LoVo (cell line): ENCODE measurements at places on chromosomes 2 and 18.

GRCh38 chr2:7929281-7929680 lies 752.6 kb upstream of the ID2 start:
- DNase-seq, result no peak

GRCh38 chr2:203682688-203683130 lies 23.7 kb upstream of the CD28 start:
- no peak for DNase-seq

GRCh38 chr2:30349691-30350090 lies 97.4 kb upstream of the LCLAT1 start:
- no peak for DNase-seq

DNA sequence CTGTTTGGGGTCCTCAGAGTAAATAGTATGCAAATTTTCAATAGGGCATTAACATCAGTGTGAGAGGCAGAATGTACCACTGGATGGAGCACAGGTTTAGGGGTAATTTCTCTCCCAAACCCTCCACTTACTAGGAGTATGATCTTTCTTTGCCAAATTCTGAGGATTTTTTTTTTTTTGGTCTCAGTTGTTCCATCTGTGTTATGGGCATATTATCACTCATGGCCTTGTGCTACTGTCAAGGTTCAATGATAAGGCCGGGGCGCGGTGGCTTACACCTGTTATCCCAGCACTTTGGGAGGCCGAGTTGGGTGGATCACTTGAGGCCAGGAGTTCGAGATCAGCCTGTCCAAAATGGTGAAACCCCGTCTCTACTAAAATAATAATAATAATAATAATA lies 30.2 kb upstream of the ZEB2 start:
- no peak for DNase-seq

GRCh38 chr2:20350041-20350712 lies 467 bp downstream of the PUM2 start:
- peak; percentile 20 for DNase-seq

- no peak for DNase-seq
Observed at GRCh38 chr18:56990678-56991077, 156.2 kb upstream of the BOD1L2 start.

DNA sequence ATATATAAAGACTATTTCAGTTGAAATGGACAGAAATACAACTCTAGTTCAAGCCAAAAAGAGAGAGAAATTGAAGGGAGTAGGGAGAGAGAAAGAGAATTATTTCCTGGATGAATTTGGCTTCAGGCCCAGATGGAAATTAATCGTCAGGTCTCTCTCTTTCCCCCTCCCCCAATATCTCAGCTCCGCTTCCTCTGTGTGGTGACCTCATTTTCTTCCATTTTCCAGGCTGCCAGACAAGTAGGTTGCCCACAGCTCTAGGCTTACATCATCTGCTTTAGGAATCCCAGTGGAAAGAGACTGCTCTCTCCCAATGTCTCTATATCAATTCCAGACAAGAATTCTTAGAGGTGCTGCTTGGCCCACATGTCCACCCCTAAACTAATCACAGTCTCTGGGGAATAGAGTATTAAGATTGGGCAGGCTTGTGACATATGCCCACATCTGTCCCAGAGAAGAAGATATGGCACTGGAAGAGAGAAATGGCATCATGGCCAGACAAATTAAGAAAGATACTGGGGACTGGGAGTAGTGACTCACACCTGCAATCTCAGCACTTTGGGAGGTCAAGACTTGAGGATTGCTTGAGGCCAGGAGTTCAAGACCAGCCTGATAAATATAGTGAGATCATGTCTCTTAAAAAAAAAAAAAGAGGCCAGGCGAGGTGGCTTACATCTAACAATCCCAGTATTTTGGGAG lies 37.2 kb upstream of the CFAP36 start:
- DNase-seq, result no peak

DNA sequence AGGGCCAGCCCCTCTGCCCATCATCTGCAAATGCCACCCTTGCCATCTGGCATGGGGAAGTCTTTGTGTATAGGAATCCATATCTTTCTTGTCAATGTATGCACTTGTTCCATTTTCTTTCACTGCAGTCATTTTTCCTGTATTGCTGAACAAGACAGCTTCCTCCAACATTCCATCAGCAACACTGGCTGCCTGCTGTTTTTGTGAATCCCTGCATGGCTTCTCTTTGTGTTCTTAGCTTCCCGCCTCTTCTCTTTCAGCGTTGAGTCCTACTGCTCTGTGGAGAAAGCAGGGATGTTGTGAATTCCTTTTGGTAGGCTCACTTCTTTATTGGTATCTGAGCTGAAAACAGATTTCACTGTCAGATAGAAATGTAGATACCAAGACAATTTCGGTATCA lies 150.0 kb downstream of the LPIN1 start:
- DNase-seq, result no peak

DNA sequence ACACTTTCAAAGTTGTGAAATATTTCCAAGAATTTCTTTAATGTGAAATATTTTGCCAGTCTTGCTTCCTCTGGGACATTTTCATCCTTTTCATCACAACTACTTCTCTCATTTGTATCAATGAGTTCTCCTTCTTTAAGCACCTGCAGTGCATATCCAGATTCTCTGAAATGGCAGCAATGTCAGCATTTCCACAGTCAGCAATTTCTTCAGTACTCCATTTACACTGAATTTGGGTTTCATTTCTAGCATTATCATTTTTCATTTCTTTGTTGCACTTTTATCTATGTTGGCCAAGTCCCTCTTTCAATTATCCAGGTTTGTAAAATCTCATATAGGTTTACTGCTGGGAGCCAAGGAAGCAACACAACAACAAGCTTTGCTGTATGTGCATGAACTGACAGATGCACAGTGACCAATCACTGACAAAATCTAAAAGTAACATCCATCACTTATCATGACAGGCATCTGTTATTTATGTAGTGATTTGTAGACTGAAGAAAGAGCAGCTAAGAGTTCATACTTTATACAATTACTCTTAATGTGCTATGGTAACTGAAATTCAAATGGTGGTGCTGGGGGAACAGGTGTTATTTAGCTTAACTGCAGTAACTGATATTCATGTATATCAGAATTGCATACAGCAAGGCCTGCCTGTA lies 43.9 kb downstream of the SS18 start:
- DNase-seq, result no peak

DNA sequence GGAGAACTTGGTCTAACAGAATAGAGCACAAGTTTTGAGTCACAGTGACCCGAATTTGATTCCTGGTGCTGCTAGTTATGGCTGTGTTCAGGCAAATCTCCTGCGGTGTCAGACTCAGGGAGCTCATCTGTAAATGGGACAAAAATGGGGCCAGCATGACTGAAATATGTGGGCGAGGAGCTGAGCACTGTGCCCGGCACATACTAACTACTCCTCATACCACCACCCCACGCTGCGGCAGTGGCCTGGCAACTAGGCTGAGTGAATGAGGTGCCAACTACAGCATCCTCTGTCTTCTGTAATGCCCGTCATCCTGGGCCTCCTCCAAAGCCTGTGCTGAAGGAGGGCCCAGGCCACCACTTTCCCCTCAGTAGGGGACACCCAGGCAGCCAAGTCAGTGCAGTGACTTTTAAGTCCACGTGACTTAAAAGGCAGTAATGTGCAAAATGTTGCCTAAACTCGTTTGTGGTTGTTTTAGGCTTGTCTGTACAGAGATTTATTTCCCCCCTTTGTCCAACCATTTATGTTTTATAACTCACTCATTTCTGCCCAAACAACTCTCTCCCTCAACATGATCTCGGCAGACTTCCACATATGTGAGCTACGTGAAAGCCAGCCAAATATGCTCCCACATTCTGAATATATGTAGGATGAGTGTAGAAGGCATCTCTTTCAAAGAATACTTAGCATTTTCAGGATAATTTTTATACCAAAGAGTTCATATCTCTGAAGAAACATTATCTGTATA lies 773.7 kb downstream of the TSN start:
- DNase-seq, result no peak

- no peak for DNase-seq
Observed at GRCh38 chr2:52895726-52896340, 871.8 kb upstream of the CHAC2 start.

DNA sequence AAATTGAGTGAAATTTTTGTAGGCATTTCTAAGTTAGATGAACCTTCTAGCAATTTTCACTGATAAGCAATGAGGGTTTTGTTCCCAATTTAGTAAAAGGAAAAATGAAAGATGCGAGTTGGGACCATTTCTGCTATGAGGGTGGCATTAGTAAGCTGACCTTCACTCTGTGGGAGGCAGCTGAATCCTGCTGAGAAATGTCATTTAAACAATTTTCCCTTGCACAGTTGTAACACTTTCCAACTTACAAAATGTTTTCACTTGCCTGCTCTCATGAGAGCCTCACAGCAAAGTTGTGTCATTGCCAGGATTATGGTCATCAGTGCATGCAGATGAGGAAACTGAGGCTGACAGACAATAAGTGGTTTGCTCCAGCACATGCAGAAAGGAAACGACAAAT lies 527.7 kb downstream of the TNS1 start:
- DNase-seq, result no peak

DNA sequence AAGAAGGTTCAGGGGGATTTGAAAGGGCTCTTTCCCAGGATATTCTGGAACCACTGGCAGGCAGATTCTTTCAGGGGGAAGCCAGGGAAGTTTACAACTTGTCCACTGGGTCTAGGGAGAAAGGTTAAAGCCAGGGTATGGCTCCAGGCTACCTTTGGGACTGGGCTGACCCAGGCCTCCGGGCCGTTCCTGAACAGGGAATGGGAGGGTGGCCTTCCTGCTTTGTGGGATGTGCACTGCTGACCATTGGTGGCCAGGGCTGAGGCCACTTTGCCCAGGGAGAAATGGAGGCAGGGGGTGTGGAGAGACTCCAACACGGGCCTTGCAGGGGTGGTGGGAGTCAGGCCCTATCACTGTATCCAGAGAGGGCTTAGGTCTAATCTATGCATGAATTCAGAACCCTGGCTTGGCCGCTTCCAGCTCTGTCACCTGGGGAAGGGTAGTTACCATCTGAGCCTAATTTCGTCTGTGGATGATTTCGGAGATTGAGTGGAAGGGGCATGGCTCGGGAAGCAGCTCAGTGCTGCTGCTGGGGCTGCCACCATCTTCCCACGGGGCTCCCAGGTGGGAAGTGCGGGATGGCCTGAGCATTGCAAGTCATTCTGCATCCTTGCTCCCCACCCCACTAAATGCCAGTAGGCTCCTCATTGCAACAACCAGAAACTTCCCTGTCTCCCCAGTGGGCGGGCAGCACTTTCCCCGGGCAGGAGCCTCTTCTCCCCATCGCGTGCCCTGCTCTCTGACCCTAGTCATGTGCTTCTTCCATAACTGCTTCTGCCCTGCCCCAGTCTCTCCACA lies 57.1 kb upstream of the OTOF start:
- DNase-seq, result no peak
